Smooth muscle cell of the coronary artery (primary cell): ENCODE measurements at places on chromosomes 2 and 18. TPM values are rescaled to one million over a fixed set of nuclear protein-coding genes. Genes with fewer than 3 reads are reported as not detected.

KCNK3 gene
- total RNA-seq: 0.23 and 1.1 TPM in 2 replicates

SIX3 gene
- total RNA-seq: not detected in 2 replicates

IL1B gene
- total RNA-seq: 0.82 and 60.4 TPM in 2 replicates

CD8B gene
- total RNA-seq: not detected in 2 replicates

XDH gene
- total RNA-seq: 0.12 and 0.15 TPM in 2 replicates

CRYGC gene
- total RNA-seq: not detected in 2 replicates

IL36A gene
- not detected in 2 replicates for total RNA-seq
